ENCODE measurements at places on chromosomes 11 and 22. TPM values are rescaled to one million over a fixed set of nuclear protein-coding genes. Genes with fewer than 3 reads are reported as not detected.

DNA sequence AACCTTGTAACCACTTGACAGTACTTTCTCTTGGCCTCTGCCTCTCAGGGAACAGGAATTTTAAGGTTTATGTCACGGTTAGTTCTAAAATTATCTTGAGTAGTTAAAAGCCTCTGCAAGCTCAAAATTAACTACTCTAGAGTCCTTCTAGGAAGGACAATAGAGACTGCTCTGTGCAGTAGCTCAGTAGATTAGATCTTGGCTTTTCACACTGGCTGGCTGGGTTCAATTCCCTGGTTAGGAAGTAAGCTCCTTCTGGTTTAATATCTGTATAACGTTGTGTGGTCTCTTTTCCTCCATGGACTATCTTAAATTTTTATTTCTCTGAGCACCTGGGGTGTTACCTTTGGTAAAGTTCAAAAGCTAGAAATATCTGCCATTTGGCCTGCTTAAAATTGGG is 109.2 kb downstream of the AASDHPPT start:
- no peak for DNase-seq

GRCh38 chr11:66326261-66327111 is 9.6 kb upstream of the CD248 start:
- DNase-seq = peak; percentile 32

DNA sequence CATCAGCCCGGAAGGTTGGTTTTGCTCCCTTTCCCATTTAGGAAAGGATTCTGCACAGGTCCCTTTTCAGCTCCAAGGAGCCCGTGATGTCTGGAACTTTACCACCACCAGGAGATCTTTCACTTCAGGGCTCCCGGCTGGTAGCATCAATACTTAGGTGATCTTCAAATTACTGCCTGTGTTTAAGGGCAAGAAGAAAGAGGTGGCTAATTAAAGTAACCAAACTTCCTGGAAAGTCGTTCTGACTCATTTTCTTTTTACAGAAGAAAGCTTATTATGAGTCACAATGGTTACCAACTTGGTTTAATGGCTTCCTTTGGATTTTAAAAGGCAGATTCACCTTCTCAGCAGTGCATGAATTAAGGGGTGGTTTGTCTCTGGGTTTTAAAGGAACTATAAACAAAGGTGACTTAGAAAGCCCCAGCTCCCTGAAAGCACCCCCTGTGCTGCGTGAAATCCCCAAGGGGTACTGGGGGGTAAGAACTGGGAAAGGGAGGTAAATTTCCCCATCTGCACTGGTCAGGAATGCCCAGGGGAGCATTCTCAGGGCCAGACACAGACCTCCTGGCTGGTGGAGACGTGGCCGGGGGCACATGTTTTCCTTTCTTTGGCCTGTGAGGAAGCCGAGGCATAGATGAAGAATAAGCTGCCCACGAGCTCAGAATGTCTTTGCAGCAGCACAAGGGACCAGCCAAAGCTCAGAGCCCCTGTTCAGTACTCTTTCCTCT is 8.8 kb downstream of the POU2F3 start:
- DNase-seq = no peak

The RAB36 gene
- 15.1 TPM for polyA plus RNA-seq

- DNase-seq = peak; percentile 87
These were observed 3.2 kb downstream of the SEZ6L start for GRCh38 chr22:26172389-26172990.

- no peak for DNase-seq
These were observed 109.4 kb upstream of the OR4B1 start for GRCh38 chr11:48107188-48107704.

GRCh38 chr11:102448869-102449224 is 3.7 kb downstream of the TMEM123 start:
- DNase-seq = no peak

Data from spinal cord (tissue), 10 donors.